ENCODE measurements at places on chromosomes 3 and 15.

- peak; percentile 56 for DNase-seq
These were observed 595 bp downstream of the DPH6 start for GRCh38 chr15:35545316-35545823.

DNA sequence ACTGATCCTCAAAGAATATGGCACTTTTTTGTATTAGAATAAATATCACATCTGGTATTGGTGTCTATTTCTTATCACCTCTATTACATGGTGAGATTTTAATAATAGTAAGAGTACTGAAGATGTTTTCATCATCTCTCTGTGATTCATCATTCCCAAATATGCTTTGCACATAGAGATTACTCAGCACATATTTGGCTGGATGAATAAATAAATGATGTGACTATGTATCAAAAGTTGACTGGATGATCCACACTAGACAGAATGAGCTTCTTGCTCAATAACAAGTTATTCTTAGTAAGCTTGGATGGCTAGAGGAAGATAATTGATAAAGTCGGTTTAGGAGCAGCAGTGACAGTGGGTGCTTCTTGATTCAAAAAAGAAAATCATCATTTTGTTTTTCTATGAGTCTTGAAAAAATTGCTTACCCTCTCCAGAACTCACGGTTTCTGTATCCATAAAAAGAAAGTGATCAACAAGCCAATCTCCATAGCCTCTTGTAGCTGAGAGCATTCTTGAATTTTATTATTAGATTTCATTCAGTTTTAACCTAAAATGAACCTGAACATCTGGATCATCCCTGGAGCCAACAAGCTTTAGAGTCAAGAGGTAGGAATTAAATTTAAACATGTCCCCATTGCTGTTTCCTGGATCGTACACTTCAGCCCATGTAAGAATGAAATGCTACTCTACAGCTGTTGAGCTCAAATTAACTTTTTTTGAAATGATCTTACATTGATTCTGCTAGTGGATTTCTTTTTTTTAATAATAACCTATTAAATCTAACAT is 104.8 kb upstream of the OSTN start:
- no peak for DNase-seq

DNA sequence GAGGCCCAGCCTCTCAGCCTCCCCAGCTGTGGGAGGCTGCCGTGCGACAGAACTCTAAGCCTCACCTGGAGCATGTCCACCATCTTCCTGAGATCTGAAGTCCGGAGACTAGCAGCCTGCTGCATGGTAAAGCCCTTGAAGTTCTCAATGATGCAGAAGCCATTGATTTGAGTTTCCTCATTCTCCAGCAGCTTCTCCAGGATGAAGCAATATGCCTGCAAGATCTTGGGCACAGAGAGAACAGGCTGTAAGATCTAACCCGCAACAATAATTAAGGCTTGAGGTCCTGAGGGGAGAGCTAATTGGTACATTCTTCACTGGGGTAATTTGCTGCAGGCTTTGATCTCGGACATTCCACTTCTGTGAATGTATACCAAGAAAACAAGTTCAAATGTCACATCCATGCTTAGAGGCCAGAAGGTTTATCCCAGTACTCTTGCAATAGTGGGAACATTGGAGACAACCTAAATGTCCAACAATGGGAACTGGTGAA is 9.7 kb downstream of the RLBP1 start:
- DNase-seq: no peak

GRCh38 chr3:70820397-70820796 is 508.0 kb upstream of the MDFIC2 start:
- DNase-seq: no peak

GRCh38 chr15:87827131-87827530 is 429.4 kb downstream of the NTRK3 start:
- DNase-seq: no peak

DNA sequence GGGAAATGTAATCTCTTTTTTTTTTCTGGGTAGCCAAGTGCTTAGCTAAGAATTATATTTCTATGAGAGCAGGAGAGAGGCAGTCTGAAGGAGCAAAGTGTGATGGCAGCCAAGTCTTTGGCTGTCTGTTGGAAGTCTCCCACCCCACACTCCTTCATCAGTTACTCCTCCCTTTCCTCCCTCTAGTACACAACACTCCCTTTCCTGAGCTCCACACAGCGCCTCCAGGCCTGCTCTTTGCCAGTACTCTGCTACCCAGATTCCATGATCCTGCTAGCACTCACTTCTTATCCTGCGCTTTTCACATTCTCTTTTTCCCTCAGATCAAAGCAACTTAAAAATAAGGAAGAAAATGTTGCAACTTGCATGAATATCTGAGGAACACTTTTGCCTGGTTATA is 37.4 kb upstream of the SNRK start:
- no peak for DNase-seq

- no peak for DNase-seq
These were observed 101.7 kb upstream of the SMAD3 start for GRCh38 chr15:66963710-66964109.

GRCh38 chr15:25095179-25095578 is 140.4 kb downstream of the SNRPN start:
- no peak for DNase-seq

DNA sequence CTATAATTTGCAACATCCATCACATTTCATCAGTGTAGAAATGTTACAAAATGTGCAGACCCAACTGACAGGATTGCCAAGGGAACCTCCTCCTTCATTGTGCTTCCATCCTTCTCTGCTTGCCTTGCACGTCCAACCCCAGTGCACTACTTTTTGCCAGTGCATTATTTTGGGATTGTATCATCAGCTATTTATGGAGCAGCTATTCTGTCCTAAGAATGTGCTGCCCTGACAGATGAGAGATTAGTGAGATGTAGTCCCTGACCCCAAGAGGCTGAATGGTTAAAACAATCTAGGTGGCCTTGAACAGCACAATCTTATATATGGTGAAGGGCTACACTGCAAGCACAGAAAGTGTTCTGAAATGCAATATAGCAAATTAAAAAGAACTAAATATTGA is 935.8 kb downstream of the IGSF11 start:
- DNase-seq: no peak

DNA sequence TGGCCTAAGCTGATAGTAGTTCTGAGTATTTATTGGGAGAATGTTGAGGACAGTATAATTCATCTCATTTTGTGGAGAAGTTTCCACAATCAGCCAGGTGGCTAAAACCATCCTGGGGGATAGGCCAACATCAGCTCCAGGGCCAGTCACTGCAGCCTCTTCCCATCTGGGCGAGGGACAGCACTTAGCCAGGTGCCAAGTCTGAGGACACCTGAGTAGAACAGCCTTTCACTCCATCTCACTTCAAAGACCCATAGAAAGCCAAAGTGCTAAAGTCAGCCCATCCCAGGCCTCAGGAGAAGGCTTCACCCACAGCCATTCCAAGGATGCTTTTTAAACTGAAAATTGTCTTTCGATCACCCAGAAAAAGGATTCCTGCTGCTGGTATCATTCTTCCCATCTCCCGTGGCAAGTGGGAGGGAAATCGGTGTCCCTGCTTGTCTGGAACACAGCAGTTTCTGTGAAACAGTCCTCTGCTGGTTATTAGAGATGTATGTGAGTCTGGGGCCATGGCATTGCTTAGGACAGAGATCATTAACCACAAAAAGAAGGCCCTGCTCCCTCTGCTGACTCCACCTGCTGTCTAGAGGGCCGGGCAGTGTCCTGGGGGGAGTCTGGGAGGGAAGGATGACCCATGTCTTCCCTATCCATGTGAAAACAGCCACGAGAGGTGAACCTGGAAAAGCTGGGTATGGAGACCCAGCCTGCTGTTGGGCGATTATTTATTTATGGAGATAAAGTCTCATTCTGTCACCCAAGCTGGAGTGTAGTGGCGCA is 9.6 kb downstream of the CALML4 start:
- no peak for DNase-seq

GRCh38 chr3:32143849-32144757 is 37.7 kb downstream of the GPD1L start:
- peak; percentile 69 for DNase-seq

DNA sequence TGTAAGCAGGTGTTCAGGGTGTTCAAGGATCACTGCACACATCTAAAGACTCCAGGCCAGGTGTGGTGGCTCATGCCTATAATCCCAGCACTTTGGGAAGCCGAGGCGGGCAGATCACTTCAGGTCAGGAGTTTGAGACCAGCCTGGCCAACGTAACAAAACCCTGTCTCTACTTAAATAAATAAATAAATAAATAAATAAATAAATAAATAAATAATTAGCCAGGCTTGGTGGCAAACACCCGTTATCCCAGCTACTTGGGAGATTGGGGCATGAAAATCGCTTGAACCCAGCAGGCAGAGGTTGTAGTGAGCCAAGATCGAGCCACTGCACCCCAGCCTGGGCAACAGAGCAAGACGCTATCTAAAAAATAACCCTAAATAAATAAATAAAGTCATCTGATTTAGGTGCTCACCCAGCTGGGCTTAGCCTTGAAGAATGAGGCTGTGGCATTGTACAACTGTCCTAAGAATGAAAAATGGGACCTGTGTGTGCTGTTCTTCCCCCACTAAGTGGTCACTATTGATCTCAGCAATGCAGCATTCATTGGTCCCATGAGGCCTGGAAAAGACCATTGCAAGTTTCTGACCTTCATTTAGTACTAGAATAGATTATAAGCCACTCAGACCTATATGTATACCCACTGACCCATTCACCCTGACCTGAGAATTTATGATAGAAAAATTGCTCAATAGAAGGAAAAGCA is 82.8 kb upstream of the ABHD17C start:
- no peak for DNase-seq

- no peak for DNase-seq
These were observed 77.6 kb downstream of the BFSP2 start for GRCh38 chr3:133477487-133477886.

- DNase-seq: no peak
These were observed 13.8 kb upstream of the ZBTB38 start for GRCh38 chr3:141354517-141354916.

DNA sequence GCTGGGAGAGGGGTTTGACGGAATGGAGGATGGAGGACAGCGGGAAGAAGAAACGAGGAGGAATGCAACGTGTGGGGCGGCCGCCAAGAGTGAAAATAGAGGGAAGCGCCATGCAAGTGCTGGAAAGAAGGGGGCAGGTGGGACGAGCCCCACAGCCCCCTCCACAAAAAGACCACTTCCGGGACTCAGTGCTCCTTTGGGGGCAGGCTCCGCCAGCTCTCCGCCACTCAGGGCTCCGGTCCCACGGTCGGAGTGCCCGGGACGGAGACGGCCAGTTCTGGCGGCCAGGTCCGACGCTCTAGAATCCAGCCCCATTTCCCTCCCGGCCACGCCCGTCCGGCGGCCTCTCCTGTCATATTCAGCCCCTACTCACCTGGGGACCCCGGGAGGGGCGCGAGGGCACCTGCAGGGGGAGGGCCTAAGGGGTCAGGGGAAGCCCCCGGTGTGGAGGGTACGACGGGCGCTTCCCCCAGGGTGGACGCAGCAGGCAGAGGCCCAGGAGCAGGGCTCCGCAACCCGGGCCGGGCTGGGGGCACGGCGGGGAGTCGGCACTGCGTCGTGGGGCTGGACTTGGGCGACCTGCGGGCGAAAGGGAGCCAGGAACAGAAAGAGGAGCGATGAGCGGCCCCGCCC is 25.5 kb upstream of the CSPG4 start:
- DNase-seq: no peak

DNA sequence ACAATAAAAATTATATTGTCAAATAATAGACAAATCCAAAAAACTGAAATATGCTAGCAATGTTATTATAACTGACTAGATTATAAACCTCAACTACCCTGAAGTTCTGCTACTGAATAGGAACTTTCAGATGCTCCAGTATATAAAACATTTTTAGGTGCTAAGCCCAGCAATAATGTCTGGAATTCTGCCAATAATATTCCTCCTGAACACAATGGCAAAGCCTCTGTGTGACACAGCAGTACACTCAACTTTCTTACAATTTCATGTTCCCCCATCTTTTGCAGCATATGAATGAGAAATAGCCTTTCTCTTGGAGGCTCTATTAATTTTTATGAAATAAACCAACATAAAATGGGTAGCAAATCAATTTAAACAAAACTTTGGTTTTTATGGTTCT is 29.5 kb downstream of the ATOSA start:
- DNase-seq: no peak

- DNase-seq: no peak
These were observed 495 bp upstream of the COL7A1 start for GRCh38 chr3:48595526-48596121.

DNA sequence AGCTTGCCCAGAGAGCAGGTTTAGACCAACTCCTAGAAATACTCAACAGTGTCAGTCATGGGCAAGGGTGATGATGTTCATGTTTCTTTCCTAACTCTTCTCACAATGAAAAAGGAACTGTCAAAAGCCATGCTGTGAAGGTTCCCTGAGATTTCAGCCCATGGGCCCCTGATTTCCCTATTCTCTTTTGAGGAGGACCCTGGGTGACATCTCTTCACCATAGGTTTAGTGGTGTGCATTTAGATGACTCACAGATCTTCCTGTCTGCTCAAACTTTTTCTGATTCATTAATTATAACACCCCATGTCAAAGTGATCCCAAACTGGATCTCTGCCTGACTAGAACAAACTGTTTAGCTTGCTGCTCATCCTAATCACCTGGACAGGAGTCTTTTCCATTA is 108.0 kb downstream of the BBX start:
- DNase-seq: no peak

- no peak for DNase-seq
These were observed 38.9 kb downstream of the ABI3BP start for GRCh38 chr3:100954199-100954935.
